ENCODE measurements at places on chromosomes 6 and 20. TPM values are rescaled to one million over a fixed set of nuclear protein-coding genes. Genes with fewer than 3 reads are reported as not detected.

GRCh38 chr20:61913423-61914225 lies 152.1 kb downstream of the TAF4 start:
- no peak overlapping the region for H3K4me3 ChIP-seq
- H3K4me1 ChIP-seq: no peaks in the 10 kb centered on the region
- no peaks in the 10 kb centered on the region for H3K27me3 ChIP-seq
- no peak overlapping the region for H3K27ac ChIP-seq

- H3K36me3 ChIP-seq: peaks cover 9% of the 10 kb centered on the region
- no peaks in the 10 kb centered on the region for H3K27me3 ChIP-seq
- peak; percentile 44 for DNase-seq
- no peak overlapping the region for H3K4me3 ChIP-seq
- peak overlapping the region; percentile 90 for H3K27ac ChIP-seq
Observed at GRCh38 chr6:137827411-137827940, 39.6 kb upstream of the TNFAIP3 start.

GRCh38 chr6:110410511-110410910 lies 4.9 kb downstream of the DDO start:
- no peak for DNase-seq
- no peaks in the 10 kb centered on the region for H3K4me1 ChIP-seq
- H3K4me3 ChIP-seq: no peak overlapping the region
- no peaks in the 10 kb centered on the region for H3K27me3 ChIP-seq

DNA sequence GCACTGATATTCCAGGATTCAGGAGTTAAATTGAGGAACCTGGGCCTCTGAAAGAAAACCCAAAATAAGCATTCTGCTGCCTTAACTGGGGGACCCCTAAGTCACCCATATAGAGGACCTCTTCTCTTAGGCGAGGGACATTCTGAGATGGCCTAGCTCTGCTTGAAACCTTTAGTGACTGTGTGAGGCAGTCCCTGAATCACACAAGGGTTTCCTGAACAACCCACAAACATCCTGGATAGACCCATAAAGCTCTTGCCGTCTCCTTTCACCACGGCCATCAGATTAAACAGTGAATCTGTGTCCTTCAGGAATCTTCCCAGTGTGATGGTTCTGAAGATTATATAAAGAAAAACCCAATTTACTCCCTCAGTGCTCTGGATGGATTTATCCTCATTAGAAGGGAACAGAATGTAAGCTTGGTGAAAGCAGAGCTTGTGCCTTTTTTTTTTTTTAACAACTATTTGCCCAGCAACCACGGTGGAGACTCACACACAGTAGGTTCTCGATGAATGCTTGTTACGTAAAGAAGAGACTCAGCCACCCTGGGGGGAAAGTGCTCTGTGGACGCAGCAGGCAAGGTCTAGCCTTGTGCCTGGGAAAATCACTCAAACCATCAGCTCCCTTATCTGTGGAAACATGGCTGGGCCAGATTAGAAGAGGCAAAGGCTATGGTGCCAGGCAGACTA lies 39.1 kb upstream of the SIRPG start:
- H3K4me3 ChIP-seq: no peak overlapping the region
- peaks cover 25% of the 10 kb centered on the region for H3K27me3 ChIP-seq
- no peak overlapping the region for H3K27ac ChIP-seq
- H3K36me3 ChIP-seq: no peaks in the 10 kb centered on the region
- DNase-seq: no peak

GRCh38 chr6:21750575-21750974 lies 157.0 kb downstream of the SOX4 start:
- H3K27me3 ChIP-seq: no peaks in the 10 kb centered on the region
- no peaks in the 10 kb centered on the region for H3K36me3 ChIP-seq
- H3K27ac ChIP-seq: no peak overlapping the region
- H3K4me3 ChIP-seq: no peak overlapping the region
- DNase-seq: no peak

DNA sequence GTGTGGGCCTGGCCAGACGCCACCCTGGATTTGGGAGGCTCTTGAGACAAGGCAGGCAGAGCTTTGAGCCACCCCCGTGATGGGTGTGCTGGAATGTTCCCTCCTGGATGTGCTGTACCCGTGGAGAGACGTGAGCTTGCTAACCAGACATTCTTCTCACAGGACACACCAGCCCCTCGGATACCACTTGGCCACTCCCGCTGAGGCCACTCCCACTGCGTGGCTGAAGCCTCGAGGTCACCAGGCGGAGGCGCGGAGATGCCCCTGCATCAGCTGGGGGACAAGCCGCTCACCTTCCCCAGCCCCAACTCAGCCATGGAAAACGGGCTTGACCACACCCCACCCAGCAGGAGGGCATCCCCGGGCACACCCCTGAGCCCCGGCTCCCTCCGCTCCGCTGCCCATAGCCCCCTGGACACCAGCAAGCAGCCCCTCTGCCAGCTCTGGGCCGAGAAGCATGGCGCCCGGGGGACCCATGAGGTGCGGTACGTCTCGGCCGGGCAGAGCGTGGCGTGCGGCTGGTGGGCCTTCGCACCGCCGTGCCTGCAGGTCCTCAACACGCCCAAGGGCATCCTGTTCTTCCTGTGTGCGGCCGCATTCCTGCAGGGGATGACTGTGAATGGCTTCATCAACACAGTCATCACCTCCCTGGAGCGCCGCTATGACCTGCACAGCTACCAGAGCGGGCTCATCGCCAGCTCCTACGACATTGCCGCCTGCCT lies 14.1 kb downstream of the SLCO4A1 start:
- H3K4me1 ChIP-seq: peaks cover 11% of the 10 kb centered on the region
- no peak overlapping the region for H3K27ac ChIP-seq
- peaks cover 24% of the 10 kb centered on the region for H3K36me3 ChIP-seq
- no peak overlapping the region for H3K4me3 ChIP-seq

DNA sequence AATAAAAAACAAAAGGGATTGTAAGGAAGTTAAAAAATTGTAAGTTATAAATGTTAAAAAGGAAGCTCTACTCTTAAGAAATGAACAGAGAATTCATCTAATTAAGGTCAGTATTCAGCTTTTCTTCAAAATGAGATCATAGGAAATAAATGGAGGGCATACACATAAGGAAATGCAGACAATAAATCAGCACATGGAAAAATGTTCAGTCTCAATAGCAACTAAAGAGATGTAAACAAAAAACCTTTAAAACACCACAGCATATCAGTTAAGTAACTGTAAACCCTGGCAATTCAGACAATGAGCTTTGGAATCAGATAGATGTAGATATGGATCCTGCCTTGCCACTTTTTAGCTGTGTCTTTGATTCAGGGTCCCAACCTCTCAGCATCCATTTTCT lies 24.0 kb upstream of the CLIC5 start:
- no peaks in the 10 kb centered on the region for H3K27me3 ChIP-seq
- no peak overlapping the region for H3K4me3 ChIP-seq
- DNase-seq: no peak
- H3K36me3 ChIP-seq: no peaks in the 10 kb centered on the region
- no peaks in the 10 kb centered on the region for H3K4me1 ChIP-seq

DNA sequence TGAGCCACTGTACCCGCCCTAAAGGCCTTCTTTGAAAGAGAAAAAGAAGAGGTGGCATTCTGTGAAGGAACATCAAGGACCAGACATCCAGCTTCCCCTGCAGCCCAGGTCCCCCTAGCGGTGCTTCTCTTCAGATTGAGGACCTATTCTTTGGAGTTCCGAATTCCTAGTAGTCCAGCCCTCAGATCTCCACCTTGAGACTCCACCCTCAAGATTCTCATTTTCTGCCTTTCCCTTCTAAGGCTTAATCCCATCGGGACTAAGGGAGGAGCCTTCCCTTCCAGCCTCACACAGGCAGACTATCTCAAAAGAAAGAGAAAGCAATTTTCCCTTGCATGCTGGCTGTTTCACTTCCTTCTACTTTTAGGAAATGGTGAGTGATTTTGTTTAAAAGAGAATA lies 32.5 kb downstream of the MUC22 start:
- DNase-seq: peak; percentile 66
- no peak overlapping the region for H3K27ac ChIP-seq
- H3K36me3 ChIP-seq: peaks cover 1% of the 10 kb centered on the region
- no peak overlapping the region for H3K4me3 ChIP-seq

- no peak overlapping the region for H3K4me3 ChIP-seq
- H3K27ac ChIP-seq: no peak overlapping the region
- DNase-seq: no peak
- no peaks in the 10 kb centered on the region for H3K36me3 ChIP-seq
- no peaks in the 10 kb centered on the region for H3K27me3 ChIP-seq
Observed at GRCh38 chr6:34528996-34529664, 27.0 kb downstream of the SPDEF start.

DNA sequence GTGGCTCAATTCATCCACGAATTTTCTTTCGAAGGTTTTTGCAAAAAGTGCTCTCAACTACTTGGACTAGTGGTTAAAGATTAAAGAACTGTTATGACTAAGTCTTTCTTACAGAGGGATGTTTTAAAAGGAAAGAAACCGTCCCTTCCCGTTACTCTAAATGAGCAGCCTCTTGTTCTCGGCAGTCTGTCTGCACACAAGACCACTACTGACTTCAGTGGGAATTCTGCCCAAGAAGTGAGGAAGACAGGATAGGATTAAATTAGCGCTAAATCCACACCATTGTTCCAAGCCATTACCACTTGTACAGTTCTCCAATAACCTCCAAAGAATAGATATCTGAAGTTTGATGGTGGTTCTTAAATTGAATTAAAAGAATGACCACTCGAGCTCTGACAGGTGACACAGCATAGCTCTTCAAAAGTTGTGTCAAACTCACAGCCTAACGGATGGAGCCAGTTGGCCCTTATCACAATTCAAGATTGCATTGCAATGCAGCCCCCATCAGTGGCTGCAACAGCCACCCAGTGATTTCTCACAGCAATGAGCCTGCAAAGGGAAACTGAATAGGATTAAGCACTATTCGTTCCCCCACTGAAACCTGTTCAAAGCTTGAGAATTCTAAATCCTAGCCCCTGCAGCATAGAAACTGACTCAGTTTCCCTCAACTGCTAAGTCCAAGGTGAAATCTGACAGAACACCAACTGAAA lies 1.8 kb downstream of the EPB41L2 start:
- H3K27me3 ChIP-seq: no peaks in the 10 kb centered on the region
- H3K4me1 ChIP-seq: peaks cover 17% of the 10 kb centered on the region
- DNase-seq: no peak
- H3K27ac ChIP-seq: no peak overlapping the region

GRCh38 chr6:52016915-52017748 lies 70.3 kb downstream of the PKHD1 start:
- H3K4me1 ChIP-seq: peaks cover 6% of the 10 kb centered on the region
- no peak overlapping the region for H3K4me3 ChIP-seq
- H3K27ac ChIP-seq: no peak overlapping the region
- no peak for DNase-seq

GRCh38 chr20:19019734-19020364 lies 192.6 kb upstream of the SLC24A3 start:
- no peaks in the 10 kb centered on the region for H3K36me3 ChIP-seq
- H3K4me3 ChIP-seq: no peak overlapping the region
- no peak for DNase-seq
- no peaks in the 10 kb centered on the region for H3K4me1 ChIP-seq
- H3K27me3 ChIP-seq: no peaks in the 10 kb centered on the region

GRCh38 chr6:7671581-7671980 lies 54.3 kb upstream of the BMP6 start:
- no peaks in the 10 kb centered on the region for H3K36me3 ChIP-seq
- no peak for DNase-seq
- no peak overlapping the region for H3K27ac ChIP-seq

GRCh38 chr6:116895935-116896334 lies 18.9 kb downstream of the RFX6 start:
- H3K4me3 ChIP-seq: no peak overlapping the region
- H3K27me3 ChIP-seq: peaks cover 76% of the 10 kb centered on the region
- H3K27ac ChIP-seq: no peak overlapping the region
- DNase-seq: no peak
- H3K36me3 ChIP-seq: no peaks in the 10 kb centered on the region
- H3K4me1 ChIP-seq: no peaks in the 10 kb centered on the region

DNA sequence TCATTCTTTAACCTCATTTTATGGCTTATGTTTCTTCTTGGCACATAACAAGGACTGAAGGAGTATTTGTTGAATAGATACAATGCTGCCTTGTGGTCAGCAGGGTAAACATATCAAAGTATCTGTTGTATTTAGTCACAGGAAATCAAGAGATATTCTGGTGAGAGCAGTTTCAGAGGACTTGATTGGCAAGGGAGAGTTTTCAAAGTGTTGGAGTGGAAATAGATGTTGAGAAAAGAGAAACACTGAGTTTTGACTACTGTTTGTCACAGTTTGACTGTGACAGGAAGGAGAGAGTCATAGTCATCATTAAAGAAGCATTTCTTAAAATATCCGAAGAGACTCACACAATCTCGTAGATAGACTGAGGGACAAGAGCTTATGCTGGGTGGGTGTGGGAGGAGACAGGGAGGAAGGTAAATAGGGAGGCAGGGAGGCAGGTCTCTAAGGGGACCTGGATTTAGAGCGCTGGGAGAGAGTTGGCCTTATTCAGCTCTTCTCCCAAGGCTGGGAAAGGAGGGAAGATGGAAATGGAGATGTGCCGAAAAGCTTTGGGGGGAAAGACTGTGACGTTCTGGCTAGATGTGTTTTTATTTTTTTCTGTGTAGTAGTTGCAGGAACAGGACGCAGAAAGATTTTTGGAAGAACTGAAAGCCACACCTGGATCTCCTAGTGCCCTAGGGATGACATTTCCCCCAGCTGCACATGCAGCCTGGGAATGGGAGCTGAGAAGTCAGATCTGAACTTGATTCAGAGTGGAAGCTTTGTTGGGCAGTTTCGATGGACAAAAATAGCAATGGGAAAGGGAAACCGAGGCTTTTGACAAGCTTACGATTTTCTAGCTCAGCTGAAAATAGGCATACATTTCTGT lies 65.0 kb upstream of the IFNGR1 start:
- H3K4me3 ChIP-seq: no peak overlapping the region
- H3K27me3 ChIP-seq: no peaks in the 10 kb centered on the region
- DNase-seq: no peak
- H3K4me1 ChIP-seq: no peaks in the 10 kb centered on the region
- H3K36me3 ChIP-seq: no peaks in the 10 kb centered on the region
- H3K27ac ChIP-seq: no peak overlapping the region

GRCh38 chr6:5302220-5302946 lies 41.1 kb downstream of the FARS2 start:
- no peak overlapping the region for H3K4me3 ChIP-seq
- H3K27me3 ChIP-seq: no peaks in the 10 kb centered on the region
- H3K36me3 ChIP-seq: no peaks in the 10 kb centered on the region

GRCh38 chr6:140203661-140204147 lies 829.3 kb upstream of the CITED2 start:
- H3K27me3 ChIP-seq: no peaks in the 10 kb centered on the region
- DNase-seq: no peak
- H3K4me3 ChIP-seq: no peak overlapping the region
- no peak overlapping the region for H3K27ac ChIP-seq
- no peaks in the 10 kb centered on the region for H3K36me3 ChIP-seq
- H3K4me1 ChIP-seq: no peaks in the 10 kb centered on the region

Gene GPX6
- not detected for total RNA-seq

Gene AIF1
- not detected for total RNA-seq

Gene SPAG4
- 1.6 TPM for total RNA-seq

Gene NKAIN2
- total RNA-seq: 4.9 TPM

Gene THBS2
- total RNA-seq: 0.05 TPM

Gene ASIP
- not detected for total RNA-seq

Gene RHAG
- total RNA-seq: not detected

All from MCF 10A (cell line).